ENCODE measurements at places on chromosomes 16 and 17. TPM values are rescaled to one million over a fixed set of nuclear protein-coding genes. Genes with fewer than 3 reads are reported as not detected.

The CD300LB gene
- total RNA-seq: not detected

The LRRC3C gene
- total RNA-seq: not detected

The KRTAP1-1 gene
- not detected for total RNA-seq

The MT1M gene
- total RNA-seq: not detected

The JPT2 gene
- 133 TPM for total RNA-seq

DNA sequence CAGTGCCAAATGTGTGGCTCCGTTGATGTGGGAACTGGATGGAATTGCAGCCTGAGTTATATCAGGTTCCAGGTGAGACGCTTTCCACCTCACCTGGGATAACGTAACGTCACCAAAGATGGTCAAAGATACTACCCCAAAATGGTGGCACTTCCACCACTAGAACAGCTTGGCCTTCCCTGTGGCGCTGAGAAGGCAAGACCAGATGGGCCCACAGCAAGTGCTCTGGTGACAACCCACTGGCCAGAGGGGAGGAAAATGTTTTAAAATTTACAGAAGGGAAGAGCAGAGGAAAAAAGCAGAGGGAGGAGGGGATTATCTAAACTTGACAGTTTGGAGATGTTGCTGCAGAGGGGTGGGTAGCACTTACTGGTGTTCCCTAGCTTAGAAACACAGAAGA is 7.5 kb upstream of the ITGA2B start:
- DNase-seq: no peak

DNA sequence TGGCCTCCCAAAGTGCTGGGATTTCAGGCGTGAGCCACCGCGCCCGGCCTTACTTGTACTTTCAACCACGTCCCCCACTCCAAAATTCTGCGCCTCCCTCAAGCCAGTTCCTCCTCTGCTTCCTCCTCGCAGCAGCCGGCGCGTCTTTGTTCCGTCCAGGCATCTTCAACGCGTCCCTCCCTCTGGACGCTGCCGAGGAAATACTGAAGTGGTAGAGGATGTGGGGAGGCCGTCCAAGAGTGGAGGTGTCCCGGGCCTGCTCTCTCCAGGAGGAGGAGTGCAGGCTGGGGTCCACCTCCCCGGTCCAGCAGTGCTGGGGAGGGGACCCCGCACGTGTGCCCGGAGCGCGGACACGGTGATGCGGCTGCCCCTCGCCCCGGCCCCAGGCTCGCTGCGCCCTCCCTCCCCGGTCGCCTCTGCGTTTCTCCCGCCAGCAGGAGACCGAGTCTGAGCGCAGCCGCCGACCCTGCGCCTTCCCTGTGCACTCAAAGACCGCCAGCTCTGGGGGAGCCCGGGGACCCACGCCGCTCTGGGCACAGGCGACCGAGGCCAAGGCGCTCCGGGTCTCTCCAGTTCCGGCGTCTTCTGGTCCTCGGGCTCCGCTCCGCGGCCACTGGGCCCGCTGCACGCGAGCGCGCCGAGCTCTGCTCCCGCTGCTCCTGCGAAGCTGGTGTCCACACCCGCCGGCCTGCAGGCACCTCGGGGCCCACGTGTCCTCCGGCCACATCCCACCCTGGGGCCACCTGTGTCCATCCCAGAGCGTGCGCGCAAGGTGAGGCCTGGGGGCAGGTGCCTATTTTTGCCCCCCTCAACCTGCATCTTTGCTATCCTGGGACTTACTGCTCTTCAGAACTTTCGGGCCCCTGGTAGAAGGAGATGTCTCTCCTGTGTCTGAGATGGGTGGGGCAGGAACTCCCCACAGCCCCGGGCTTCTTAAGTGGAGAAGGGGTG is 31.7 kb downstream of the OSBPL7 start:
- peak; percentile 26 for DNase-seq

Measured in K562 (cell line).